Aorta (tissue), 5 donors: ENCODE measurements at places on chromosomes 13 and 19. TPM values are rescaled to one million over a fixed set of nuclear protein-coding genes. Genes with fewer than 3 reads are reported as not detected.
A peak's percentile ranks its signal among the peaks of the same experiment; 100 is the strongest.

UBE2L5 gene
- not detected for polyA plus RNA-seq

DNA sequence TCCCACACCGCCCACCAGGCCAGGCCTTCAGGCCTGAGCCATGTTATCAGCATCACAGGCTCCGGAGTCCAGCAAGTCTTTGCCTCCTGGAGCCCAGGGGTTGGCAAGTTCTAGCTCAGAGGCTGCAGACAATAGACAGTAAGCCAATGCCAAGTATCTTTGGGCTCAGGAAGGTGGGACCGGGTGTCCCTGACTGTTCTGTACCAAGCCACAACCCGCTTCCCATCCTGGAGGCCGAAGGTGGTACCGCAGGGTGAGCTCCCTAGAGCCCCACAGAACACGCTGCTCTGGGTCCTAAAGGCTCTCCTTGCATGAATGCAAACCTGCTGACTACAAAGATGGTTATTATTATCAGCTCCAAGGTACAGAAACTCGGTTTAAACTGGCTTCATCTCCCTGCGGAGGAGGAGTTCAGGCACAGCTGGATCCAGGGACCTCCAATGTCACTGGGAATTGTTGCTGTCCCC lies 5.5 kb upstream of the FSTL3 start:
- no peak for DNase-seq

WDR87 gene
- not detected for polyA plus RNA-seq

- DNase-seq = no peak
Observed at GRCh38 chr13:30806784-30807183, 71.4 kb downstream of the ALOX5AP start.

DNA sequence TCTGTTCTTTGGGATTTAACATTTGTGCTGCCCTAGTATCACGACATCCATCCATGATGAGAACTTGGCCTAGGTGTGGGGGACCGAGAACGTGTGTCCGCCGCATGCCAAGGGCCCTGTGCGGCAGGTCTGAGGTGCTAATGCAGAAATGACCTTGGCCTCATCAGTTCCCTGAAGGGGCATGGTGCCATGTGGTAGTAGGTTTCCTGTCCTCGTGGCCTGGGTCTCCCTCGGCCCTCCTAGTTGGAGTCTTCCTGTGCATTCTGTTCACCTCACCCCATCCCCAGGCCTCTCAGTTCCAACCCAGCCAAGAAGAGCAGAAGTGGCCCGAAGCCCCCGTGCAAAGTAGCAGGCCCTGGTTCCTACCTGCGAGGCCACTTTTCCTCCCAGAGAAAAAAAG lies 59.8 kb downstream of the GGACT start:
- no peak for DNase-seq

DNA sequence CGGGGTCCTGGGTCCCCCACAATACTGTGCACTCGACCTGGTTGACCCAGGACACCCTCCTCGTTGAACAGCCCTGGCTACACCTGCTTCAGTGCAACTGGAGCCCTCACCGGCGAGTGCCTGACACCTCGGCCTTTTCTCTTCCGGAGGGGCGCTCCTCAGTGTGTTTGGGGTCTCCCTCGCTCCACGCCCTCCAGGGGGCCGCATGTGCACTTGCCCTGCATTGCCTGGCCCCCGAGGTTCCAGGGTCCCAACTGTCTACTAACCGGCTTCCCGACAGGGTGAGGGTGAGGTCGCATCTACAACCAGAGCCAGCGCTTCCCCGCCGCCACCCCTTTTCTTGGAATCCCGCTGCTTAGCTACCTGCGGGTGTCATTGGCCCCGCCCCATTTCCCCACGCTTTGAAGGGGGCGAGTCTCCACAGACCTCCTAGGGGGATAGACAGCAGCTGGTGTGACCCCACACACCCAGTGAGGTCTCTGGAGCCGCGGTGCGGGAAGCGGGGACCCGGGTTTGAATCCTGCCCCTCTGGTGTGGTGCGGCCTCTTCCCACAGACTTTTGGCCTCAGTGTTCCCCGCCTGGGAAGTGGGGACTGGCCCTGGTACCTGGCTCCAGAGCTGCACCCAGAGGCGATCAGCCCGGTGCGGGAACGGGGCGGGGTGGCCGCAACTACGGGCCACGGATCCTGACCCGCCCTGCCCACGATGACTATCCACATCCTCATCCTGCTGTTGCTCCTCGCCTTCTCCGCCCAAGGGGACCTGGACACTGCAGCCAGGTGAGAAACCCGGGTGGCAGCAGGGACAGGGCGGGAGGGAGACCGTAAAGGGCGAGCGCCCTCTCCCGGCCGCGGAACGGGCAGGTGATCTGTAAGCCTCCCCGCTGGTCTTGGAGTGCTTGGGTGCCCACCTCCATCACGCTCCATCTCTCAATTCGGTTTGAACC lies at the start of gene ADM5:
Gene ADM5 (plus strand): TSS at position 462 of the 946 bp plus-strand sequence. CDS start 244 bp downstream, at position 706.
- peak; percentile 82 for DNase-seq

- DNase-seq = peak; percentile 81
Observed at GRCh38 chr13:49292742-49293486, 45.2 kb downstream of the CDADC1 start.

DNA sequence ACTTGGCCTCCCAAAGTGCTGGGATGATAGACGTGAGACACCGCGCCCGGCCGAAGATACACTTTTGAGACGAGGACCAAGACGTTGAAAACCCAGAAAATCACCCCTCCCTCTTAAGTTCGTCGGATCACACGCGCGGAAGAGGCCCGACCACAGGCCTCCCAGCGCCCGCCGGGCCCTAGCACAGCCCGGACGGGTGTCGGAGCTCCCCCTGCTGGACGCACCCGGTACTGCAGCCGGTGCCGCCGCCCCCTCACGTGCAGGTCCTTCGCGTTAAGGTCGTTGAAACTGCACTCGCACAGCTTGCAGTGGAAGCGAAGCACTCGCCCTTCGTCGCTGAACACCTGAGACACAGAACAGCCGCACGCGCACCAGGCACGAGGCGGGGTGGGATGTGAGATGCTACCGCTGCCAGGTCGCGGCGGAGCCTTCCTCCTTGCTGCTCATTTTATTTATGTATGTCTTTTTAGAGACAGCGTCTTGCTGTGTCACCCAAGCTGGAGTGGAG lies 35.7 kb upstream of the MATK start:
- peak; percentile 74 for DNase-seq

DNA sequence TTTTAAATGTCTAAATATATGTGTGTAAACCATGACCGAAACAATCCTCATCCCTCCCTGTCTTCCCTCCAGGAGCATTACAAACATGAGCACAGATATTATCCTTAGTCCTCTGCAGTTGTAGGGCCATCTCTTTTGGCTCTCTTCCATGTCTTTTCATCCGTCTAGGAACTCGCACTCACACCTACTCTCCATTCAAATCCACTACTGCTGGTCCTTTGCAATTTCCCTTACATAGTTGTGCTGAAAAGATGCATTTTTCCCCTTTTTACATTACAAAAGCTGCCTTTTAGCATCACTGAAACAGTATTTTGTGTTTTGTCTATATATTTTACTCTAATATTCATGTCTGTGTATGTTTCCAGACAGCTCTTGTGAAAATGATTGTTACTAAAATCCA lies 237.8 kb downstream of the DACH1 start:
- DNase-seq = no peak

- no peak for DNase-seq
Observed at GRCh38 chr13:35964011-35964862, 166.9 kb downstream of the DCLK1 start.

- DNase-seq = no peak
Observed at GRCh38 chr13:98262292-98262691, 85.2 kb upstream of the RNF113B start.

DNA sequence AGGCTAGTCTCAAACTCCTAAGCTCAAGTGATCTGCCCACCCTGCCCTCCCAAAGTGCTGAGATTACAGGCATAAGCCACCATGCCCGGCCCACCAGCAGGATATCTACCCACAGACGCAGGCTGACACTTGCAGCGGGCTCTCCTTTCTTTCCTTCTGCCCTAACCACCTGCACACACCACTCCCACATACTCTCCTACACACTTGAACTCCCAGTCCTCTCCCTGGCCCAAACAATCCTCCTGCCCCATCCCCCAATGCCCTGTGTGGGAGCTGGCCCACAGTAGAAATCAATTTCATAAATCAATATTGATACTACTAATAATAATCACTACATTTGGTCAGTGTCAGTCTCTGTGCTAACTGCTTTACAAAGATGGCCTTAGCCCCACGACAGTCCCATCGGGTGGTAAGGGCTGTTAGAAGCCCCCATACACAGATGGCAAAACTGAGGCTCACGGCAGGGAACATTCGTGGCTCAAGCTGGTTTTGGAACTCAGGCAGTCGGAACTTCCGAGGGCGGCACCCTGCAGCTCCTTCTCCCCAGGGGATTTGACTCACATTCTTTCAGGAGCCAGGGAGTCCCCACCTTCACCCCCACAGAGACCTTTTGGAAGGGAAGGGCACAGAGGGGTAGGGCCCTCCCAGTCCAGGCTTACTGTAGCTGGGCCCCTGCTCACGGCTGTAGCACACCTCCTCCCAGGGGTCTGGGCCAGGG lies 3.4 kb upstream of the DPF1 start:
- DNase-seq = no peak
